Effector memory CD8-positive, alpha-beta T cell (primary cell): ENCODE measurements at places on chromosomes 5 and 9.

DNA sequence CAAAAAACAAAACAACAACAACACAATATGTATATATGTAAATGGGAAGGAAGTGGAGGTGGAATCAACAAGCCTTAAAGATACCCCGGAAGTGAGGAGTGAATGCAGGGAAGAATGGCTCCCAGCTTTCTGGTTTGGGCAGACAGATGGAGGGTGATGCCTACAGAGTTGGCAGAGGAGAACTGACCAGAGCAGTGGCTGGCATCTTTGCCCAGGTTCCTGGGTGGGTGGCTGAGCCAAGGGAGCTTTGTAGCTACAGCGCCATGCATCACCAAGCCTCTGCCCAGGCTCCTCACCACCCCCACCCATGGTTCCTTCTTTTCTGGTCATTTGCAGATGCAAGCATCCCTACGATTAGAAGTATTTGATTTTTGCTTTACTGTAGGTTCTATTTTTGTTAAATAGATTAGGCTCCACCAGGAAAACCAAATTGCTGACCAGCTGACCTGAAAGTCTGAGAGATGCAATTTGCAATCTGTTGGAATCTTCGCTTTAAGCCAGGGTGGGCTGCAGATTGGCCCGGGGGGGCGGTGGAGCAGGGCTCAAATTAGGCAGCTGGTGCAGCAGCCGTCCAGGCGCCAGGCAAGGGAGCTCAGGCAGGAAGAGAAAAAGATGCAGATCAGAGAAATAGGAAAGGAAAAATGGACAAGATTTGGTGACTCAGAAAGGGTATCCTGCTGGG is 163.3 kb upstream of the TBC1D2 start:
- no peak for DNase-seq

GRCh38 chr9:122097679-122098315 is 4.7 kb upstream of the TTLL11 start:
- no peak for DNase-seq

GRCh38 chr5:10536511-10536910 is 27.4 kb upstream of the ANKRD33B start:
- no peak for DNase-seq

DNA sequence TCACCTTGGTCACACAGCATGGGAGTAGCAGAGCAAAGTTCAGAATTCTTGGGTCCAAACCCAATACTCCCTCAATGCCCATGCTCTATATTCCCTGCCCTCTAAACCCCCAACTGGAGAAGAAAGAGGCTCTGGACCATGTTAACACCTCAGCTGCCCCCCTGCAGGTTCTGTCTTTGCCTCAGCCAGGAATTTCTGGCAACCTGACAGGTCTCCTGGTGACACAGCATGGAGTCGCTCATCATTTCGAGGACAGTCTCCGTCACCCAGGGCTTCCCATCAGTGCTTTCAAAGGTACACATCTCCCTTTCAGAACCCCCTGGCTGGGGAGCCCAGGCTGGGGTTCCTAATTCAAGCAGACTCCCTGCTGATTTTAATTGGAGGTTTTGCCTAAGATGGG is 189.5 kb downstream of the BRINP1 start:
- DNase-seq = no peak

DNA sequence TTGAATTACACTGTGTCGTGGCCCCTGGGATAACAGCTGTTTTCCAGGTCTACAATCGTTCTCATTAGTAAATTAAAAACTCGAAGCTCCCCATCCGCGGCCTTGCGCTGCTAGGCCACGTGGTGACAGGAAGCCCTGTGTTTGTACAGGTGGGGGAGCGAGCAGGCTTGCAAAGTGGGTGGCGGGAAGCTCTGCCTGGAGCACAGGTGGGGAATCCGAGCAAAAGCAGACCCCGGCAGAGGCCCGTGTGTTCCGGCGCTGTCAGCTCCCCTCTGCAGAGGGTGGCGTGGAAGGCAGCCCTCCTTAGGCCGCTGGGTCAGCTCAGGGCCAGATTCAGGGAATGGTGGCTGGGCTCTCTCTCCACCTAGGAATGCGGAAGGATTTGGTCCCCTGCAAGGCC is 59.5 kb upstream of the ERCC6L2 start:
- no peak for DNase-seq

GRCh38 chr9:110048976-110049698 is 158.8 kb downstream of the C9orf152 start:
- no peak for DNase-seq
